ENCODE measurements at places on chromosomes 5 and 9. TPM values are rescaled to one million over a fixed set of nuclear protein-coding genes. Genes with fewer than 3 reads are reported as not detected.

- no peak for DNase-seq
These were observed 16.5 kb downstream of the CSF2 start for GRCh38 chr5:132090107-132090506.

- DNase-seq: no peak
These were observed 5.9 kb downstream of the SERINC5 start for GRCh38 chr5:80249901-80250300.

DNA sequence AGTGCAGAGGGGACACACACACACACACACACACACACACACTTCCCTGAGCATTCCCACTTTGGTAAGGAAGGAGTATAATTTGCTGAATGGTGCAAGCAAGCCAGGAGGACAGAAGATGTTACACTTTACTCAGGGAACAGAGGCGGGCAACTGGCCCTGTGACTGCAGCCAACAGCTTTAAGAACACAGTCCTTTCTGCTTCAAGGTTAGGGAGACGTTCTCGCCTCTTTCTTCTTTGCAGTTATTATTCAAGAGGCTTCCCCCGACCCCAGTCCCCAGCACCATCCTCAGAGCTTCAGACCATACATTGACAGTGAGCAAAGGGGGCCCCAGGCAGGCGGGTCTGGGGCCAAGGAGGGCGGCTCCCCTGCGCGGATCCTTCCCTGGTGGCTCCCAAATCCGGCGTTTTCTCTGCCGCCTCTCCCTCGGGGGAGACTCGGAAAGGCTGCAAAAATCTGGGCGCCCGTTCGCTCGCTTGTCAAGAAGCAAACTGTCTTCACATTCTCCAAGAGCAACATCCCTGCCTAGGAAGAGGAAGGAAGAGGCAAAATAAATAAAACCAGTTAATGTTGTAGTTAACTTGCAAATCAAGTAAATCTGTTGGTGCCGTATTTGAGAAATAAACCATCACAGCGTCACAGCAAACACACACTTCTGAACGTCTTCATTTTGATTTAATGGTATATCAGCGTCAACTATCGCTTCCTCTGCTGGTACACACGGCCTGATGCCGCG, 3.8 kb upstream of the LHX2 start:
- DNase-seq: no peak

GRCh38 chr9:92151691-92152393, 36.6 kb upstream of the SPTLC1 start:
- no peak for DNase-seq

CCL21 gene
- total RNA-seq: 30.2 TPM
